ENCODE measurements at places on chromosomes 3 and 15.

GRCh38 chr3:137081711-137082110 is 123.9 kb downstream of the IL20RB start:
- no peak for DNase-seq

DNA sequence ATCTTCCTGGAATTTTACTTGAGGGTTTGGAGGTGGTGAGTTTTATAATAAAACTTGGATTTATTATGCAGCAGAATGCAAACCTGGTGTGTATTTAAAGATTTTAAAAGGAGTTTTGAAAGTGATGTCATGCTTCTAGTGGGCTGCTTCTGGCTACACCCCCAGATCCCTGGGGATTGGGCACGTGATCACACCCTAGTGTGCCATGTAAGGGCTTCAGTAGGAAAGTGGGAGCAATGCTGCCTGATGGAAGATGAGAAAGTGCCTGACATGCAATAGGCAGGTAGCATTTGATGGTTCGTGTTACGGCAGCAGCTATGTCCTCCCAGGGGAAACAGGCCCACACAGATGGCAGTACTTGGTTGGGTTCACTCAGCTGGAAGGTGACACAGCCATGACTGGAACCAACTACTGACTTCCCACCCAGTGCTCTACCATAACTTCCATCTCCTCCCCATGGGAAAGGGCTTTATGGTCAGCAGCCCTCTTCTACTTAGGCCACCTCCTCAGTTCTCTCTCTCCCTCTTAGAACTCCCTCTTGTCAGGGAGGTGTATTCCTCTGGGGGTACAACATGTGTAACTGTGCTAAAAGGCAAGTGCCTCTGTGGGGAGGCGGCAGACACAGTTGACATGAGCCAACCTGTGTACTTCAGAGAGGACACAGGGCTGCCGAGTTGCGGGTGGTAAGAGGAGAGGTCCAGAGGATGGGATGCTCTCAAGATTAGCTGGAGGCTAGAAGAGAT is 5.6 kb downstream of the ITPKA start:
- DNase-seq = peak; percentile 23

DNA sequence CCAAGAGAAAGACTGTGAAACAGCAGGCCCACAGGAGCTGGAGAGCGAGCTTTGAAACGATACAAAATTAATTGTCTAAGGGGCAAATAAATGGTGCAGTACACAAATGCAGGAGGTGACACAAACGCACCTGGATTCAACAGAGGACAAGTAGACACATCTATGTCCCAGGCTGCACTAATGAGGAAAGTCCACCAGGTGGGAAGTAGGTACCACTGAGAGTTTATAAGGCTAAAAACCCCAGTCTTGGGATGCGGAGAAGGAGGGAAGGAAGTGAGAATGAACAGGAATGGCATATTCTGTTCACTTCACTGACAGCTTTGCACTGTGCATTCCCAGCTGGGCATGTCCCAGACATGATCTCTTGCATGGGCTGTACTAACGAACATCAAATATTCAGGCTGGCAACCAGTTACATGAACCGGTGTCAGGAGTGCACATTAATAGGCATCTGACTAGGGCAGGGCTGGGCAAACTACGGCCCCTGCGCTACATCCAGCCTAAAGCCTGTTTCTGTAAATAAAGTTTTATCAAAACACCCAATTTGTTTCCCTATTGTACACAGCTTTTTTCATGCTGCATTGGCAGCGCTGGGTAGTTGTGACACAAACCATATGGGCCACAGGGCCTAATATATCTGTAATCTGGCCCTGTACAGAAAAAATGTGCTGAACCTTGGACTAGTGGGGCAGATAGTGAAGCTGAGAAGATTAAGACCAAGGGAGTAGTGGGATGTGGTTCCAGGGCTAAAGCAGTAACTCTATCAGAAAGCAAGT is 107.0 kb downstream of the IGF2BP2 start:
- no peak for DNase-seq

DNA sequence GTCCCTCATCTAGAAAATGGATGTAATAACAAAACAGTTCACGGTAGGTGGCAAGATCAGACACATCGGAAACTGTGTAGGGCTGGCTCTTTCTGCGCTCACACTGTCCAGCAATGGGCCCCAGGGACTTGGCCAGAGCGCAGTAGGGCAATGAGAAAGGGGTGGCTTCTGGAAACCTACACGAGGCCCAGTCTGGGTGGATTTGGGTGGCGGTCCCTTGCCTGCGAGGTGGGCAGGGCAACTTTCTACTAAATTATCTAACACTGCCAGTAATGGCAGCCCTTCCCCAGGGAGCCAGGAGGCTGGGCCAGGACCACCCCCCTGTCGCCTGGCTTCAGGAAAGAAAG is 2.1 kb upstream of the TNK2 start:
- no peak for DNase-seq

- DNase-seq = peak; percentile 9
Observed at GRCh38 chr3:188581365-188581764, 427.4 kb downstream of the LPP start.

DNA sequence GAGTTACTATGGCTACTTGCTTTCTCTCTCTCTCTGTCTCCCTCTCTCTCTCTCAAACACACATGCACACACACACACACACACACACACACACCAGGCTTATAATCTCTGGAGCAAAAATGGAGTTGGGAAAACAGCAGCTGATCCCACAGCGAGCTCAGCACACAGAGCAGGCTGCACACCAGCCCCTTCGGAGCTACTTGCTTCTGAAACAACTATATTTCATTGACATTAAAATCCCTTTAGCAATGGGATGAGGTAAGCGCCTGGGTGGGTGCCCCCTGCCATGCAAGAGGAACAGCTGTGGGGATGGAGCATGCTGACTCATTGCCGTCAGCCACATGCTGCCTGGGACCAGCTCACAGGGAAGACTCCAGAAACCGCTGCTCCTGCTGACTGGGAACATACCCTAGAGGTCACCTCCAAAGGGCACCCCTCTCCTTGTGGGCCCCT is 45.7 kb downstream of the B3GNT5 start:
- no peak for DNase-seq

Measured in NAMALWA (cell line).